ENCODE measurements at places on chromosomes 5 and 9.

- DNase-seq = no peak
Observed at GRCh38 chr9:118586978-118587377, 782.3 kb downstream of the BRINP1 start.

- no peak for DNase-seq
Observed at GRCh38 chr9:69171049-69171448, 3.0 kb upstream of the TJP2 start.

DNA sequence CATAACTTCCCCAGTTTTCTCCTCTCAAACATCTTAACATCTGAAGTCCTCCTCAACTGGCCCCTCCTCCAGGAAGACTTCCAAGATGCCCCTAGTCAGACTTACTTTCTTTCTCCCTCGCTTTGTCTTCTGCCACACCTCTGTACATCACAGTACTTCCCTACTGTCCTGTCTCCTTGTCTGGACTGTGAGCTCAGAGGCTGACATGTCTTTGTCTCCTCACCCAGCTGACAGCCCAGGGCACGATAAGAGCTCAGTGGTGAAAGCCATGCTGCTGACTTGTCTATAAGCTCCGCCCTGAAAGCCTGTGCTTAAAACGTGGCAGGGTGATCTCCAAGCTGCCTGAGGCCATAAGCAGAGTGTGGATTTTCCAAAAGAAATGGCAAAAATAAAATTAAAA is 33.0 kb upstream of the SLC25A51 start:
- DNase-seq = no peak

- DNase-seq = no peak
Observed at GRCh38 chr9:31612336-31613030, 772.0 kb upstream of the ACO1 start.

GRCh38 chr5:66356011-66356565 is 212.0 kb downstream of the SREK1 start:
- no peak for DNase-seq
